ENCODE measurements at places on chromosomes 2 and 18.

DNA sequence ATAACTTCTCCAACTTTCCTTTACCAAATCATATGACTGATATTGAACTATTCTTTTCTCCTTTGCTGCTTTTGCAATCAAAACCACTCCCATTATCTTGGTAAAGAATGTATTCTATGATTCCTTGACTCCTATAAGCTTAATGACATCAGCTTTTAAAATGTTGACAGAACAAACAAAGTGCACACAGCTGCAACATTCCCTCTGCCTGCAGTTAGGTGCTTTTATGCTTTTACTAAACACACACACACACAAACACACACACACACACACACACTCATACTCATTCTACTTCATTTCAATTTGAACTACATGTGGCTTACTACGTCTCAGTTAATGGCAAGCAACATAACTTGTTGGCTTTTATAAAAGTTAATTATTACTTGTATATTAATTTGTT is 946.6 kb downstream of the DPP10 start:
- no peak for DNase-seq

DNA sequence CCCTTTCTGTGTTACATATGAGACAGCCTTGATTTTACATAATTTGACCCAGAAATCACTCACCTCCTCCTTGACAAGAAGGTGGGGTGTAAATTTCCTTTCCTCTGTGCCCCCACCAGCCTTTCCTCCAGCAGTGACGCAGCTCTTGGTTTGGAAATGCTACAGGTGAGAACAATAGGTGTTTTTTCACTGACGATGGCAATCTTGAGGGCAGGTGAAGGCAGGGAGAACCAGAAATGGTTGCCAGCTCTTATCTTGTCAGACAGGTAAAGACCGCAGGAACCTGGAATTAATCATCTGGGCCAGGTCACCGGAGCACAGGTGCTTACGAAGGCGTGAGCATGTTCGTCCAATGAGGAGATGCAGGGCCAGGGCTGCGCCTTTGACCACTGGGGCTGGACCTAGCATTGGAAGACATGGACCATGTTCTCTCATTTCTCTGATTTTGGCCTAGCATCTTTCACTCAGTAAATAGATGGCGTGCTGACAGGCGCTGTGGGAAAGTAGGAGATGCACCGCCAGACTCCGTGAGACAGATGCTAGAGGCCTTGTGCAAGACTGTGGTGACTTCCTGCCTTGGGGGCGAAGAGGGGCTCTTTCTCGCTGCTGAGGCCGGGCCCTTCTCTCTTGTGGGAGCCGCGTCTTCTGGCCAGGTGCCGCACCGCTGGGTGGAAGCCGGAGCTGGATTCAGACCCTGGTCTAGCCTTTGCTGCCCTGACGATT is 4.0 kb downstream of the CIDEA start:
- DNase-seq = no peak

GRCh38 chr18:40235323-40235722 is 1719.7 kb upstream of the PIK3C3 start:
- DNase-seq = no peak

GRCh38 chr2:85723707-85724360 is 29.7 kb downstream of the GNLY start:
- DNase-seq = no peak

- no peak for DNase-seq
Observed at GRCh38 chr18:46812311-46812710, 55.5 kb upstream of the ST8SIA5 start.

All from cardiac fibroblast (primary cell).